ENCODE measurements at places on chromosomes 1 and 21.
A peak's percentile ranks its signal among the peaks of the same experiment; 100 is the strongest.

GRCh38 chr1:17485281-17485680 is 45.8 kb upstream of the RCC2 start:
- DNase-seq: peak; percentile 10

GRCh38 chr1:161962091-161962887 is 61.4 kb downstream of the OLFML2B start:
- DNase-seq: peak; percentile 94

DNA sequence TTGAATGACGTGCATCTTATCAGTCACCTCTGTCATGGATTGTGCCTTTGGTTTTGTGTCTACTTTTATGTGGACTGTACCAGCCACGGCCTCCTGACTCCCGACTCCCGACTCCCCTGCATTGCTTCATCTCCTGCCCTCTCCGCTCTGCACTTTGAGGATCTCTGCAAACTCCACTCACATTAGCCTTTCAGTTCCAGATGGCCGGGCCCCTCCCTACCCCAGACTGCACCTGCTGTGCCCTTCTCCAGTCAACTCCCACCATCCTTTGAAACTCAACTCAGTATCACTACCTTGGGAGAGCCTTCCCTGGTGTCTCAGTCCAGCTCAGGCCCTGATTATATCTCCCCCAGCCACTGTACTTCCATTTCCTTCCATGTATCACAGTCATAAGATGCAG is 71.4 kb downstream of the MDM4 start:
- DNase-seq: no peak

GRCh38 chr1:178745260-178745659 is 20.2 kb downstream of the RALGPS2 start:
- no peak for DNase-seq

DNA sequence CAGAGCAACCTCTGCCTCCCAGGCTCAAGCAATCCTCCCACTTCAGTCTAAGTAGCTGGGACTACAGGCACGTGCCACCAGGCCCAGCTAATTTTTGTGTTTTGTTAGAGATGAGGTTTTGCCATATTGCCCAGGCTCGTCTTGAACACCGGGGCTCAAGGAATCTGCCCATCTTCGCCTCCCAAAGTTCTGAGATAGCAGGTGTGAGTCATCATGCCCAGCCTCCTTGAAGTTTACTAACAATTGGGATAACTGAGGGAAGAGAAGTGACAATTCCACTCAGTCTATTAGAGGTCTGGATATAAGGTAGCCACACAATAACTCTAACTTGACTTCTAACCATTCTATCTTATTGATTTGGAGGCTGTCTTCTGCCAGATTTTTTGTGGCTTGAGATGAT is 6.3 kb upstream of the RCC1 start:
- DNase-seq: no peak
